IPS-NIHi11 (cell line): ENCODE measurements at places on chromosomes 7 and 10.
A peak's percentile ranks its signal among the peaks of the same experiment; 100 is the strongest.

GRCh38 chr7:93115796-93116195, 2.0 kb downstream of the SAMD9 start:
- no peak for DNase-seq

DNA sequence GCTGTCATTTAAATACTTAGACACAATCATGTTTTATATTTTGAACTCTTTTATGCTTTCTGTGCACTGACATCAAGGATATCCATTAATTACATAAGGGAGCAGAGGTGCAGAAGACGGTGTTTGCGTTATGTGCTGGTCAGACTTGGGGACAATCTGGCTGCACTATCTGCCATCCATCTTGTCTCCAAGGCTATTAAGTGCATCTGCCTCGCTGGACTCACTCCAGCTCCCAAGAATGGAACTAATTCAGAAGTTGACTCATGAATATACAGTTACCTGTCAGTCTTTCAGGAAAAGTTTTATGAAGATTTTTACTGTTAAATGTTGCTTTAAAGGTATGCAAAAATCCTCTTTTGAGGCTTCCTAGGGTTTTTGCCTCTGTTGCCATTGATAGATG, 391.0 kb downstream of the SUGCT start:
- DNase-seq = no peak

DNA sequence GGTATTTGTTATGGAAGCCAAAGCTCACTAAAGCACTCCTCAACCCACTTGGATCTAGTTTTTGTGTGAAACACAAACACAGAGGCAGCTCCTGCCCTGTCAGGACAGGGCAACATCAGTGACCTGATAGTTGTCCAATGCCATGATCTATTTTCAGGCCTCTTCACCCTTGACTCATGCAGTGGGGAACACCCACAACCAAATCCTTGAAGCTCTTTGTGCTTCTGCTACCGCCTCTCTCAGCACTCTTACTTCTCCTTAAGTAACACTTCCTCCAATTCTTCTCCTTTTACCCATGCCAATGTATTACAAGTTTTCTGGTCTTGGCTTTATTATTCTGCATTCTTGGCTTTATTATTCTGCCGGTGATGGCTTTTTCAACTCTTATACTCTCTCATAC, 425.3 kb downstream of the INHBA start:
- no peak for DNase-seq

- DNase-seq = no peak
Observed at GRCh38 chr10:101231092-101231491, 1.8 kb upstream of the LBX1 start.

- DNase-seq = no peak
Observed at GRCh38 chr10:125871338-125871737, 9.8 kb downstream of the DHX32 start.

- no peak for DNase-seq
Observed at GRCh38 chr7:134737566-134738345, 41.7 kb upstream of the CALD1 start.

DNA sequence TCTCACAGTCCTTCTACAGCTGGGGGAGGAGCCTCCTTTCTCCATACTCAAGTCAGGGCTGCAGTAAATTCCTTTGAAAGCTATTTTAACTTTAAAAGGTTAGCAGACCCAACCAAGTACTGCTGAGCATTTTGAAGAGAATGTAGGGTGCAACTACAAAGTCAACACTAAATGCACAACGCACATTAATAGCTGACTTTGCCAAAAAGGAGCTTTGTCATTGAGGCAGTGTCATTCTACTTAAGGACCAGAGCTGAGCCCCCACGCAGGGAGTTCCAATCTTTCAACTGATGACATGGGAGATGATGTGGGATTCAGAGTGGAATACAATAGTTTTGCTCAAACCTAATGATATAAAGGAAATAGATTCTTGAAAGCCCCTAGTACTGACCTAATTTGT, 20.3 kb downstream of the TECTB start:
- no peak for DNase-seq

- no peak for DNase-seq
Observed at GRCh38 chr10:16724509-16724908, 92.7 kb downstream of the RSU1 start.

GRCh38 chr7:99374111-99375064, at the start of gene ARPC1B:
ARPC1B (plus strand) TSS chr7:99374730; CDS start chr7:99385715, 10,985 bp downstream.
- peak; percentile 97 for DNase-seq
